MV-4-11 (cell line): ENCODE measurements at places on chromosomes 2 and 18.

DNA sequence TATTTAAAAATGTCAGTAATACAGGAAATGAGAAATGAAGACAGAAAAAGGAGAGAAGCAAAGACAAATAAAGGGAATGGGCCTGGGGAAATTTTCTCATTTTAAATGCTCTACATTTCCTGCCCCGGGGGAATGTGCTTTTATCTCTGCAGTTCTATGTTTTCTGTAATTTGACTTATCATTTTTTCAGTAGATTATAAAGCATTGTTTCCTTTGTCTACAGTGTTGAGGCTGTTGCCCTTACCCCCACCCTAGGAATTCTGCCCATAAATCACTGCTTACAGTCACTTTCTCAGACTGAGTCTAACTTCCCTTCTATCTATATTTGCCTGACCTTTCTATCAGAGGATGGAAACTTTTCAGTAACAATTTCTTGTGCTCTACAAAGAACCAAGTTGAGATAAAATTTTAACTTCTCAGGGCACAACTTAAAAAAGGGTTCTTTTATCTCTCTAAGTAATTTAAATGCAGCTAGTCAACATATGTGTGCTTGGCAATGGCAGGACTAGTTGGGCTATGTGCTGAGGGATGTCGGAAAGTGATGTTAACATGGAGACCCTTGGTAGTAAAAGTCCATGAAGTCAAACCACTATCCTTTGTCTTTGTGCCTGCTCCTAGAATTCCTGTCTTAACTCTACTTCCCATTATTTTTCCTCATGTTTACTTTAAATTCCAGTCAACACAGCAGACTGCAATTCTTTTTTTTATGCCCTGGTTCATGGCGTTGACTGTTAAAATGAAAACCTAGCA, 146.5 kb upstream of the MMADHC start:
- DNase-seq, result no peak

- peak; percentile 45 for DNase-seq
These were observed 330.4 kb downstream of the LPIN1 start for GRCh38 chr2:12076810-12077209.

DNA sequence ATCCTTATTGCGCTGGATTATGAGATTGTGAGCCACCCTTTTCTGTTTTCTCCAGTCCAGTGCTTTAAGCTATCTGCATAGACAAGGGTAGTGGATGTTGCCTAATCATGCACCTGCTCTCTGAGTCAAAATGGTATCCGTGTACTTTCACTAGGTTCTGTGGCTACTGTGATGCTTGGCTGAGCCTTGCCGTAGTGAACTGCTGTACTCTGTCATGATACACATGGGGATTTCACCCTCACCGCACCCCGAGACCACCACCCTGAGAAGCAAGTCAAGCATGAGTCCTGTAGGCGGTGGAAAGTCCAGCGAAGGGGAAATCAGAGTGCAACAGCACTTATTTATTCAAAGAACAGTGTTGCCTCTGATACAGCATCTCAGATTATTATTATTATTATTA, 55.0 kb downstream of the ARHGAP25 start:
- DNase-seq, result no peak

GRCh38 chr2:241272303-241273209, 42.9 kb downstream of the HDLBP start:
- peak; percentile 23 for DNase-seq

DNA sequence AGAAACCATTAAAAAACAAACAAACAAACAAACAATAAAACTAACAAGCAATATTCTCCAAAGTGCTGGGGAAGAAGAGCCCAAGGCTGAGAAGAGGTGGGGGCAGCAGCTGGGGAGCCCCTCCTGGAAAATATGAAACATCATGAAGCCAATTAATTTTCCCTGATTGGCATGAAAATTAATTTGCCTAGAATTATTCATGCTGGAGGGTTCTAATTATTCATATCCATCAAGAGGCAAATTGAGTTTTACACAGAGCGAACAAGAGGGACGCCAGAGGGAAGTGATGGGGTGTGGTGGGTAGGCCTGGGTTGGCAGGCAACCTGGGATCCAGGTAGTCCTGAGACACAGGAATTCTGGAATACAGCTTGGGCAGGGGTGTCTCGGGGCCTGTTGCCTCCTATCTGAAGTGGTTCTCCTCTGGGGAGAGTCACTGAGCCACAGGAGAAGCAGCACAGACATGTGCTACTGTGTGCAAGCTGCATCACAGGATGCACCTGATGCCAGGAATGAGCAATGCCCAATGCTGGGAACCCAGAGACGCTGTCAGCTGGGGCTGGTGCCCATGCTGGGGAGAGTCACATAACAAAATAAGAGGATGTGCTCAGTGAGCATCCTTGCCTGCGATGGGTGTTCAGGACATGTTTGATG, 100.5 kb downstream of the TEX51 start:
- no peak for DNase-seq

DNA sequence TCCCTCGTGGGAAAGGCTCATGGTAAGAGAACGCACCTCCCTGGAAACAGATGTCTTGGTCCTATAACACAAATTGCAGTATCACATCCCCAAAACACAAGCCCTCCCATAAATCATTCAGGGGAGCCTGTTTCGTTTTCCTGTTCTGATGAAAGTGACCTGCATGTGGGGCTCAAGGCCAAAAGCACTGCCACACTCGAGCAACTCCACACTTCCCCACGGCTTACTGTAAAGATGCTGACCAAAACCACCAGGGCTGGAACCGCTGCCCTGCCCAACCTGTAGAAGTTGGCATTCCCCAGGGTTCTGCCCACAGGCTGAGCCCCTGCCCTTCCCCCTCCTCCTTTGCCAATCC, 139.7 kb downstream of the BCL11A start:
- peak; percentile 99 for DNase-seq

GRCh38 chr18:402129-402528, 98.4 kb downstream of the COLEC12 start:
- no peak for DNase-seq

- peak; percentile 46 for DNase-seq
These were observed 633.2 kb upstream of the PKDCC start for GRCh38 chr2:41414486-41415230.

GRCh38 chr2:85772019-85772745, 18.4 kb downstream of the ATOH8 start:
- DNase-seq, result peak; percentile 25

GRCh38 chr2:207219081-207219630, 53.4 kb upstream of the KLF7 start:
- DNase-seq, result no peak

GRCh38 chr2:235384624-235385023, 109.2 kb upstream of the AGAP1 start:
- DNase-seq, result no peak

DNA sequence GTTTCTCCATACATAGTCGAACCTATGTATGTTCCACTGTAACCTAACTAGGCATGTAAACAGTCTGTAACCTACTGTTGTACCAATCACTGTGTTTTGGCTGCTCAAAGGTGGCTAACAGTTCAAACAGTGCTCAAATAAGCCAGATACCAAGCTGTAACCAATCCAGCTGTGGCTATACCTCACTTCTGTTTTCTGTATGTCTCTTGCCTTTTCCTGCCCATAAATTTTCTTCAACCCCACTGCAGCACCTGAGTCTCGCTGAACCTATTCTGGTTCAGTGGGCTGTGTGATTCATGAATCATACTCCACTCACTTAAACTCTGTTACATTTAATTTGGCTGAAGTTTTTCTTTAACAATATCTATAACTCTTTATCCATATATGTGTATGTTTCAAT, 340.7 kb downstream of the LPIN1 start:
- DNase-seq, result no peak

GRCh38 chr2:23286758-23287704, 97.9 kb upstream of the KLHL29 start:
- DNase-seq, result no peak

- DNase-seq, result peak; percentile 62
These were observed 345.0 kb upstream of the ACVR2A start for GRCh38 chr2:147499785-147500184.

DNA sequence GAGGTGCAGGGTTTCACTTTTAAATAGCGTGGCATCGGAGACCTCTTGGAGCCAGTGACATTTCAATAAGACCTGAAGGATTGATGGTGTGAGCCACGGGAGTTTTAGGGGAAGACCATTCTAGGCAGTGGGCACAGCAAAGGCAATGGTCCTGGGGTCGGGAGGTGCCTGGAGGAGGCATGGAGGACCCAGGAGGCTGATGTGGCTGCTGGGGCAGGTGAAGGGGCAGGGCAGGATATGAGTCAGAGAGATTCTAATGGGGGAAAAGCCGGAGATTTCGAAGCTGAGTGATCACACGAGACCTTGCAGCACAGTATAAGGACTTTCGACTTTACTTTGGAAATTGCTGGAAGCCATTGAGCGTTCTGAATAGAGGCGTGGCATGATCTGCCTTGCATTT, 79.6 kb upstream of the KCNE4 start:
- DNase-seq, result no peak

DNA sequence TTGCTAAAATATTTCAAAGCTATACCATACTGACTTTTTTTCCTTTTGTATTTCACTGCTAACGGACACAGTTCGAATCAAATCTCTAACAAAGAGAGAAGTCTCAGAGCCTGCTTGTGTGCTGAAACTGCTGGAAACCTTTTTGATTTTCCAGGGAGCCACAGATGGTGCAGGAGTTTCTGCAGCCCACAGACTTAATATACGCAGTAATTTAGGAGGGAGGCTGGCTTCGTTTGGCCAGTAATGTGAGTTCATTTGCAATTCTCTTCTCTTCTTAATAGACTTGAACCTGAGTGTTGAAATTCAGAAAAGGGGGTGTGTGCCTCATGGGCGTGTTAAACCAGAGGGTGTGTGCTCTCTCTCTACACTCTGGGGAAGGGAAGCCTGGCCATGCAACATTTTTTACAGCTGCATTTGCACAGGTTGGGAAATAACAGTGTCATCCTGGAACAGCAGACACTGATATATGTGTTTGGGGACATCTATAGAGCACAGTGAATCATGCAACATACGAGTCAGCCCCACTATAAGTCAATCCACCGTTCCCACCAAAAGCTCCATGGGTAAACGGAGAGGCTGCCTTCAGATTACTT, 333.0 kb downstream of the CLIP4 start:
- DNase-seq, result no peak

DNA sequence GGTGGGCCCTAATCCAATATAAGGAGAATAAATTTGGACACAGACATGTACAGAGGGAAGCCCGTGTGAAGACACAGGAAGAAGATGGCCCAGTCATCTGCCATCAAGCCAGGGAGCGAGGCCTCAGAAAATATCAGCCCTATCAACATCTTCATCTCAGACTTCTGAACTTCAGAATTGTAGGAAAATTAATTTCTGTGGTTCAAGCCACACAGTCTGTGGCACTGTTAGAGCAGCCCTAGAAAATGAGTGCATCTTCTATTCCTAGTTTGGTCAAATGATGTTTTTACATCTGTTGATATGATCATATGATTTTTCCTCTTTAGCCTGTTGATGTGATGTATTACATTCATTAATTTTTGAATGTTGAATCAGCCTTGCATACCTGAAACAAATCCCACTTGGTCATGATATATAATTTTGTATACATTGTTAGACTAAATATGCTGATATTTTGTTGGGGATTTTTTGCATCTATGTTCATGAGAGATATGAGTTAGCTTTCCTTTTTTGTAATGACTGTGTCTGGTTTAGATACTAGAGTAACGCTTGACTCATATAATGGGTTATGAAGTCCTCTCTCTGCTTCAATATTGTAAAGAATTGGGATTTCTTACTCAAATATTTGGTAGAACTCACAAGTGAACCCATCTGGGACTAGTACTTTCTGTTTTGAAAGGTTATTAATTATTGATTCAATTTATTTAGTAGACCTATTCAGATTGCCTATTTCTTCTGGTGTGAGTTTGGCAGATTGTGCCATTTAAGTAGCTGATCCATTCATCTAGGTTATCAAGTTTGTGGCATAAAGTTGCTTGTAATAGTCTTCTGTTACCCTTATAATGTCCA, 451.4 kb downstream of the EIPR1 start:
- DNase-seq, result no peak

DNA sequence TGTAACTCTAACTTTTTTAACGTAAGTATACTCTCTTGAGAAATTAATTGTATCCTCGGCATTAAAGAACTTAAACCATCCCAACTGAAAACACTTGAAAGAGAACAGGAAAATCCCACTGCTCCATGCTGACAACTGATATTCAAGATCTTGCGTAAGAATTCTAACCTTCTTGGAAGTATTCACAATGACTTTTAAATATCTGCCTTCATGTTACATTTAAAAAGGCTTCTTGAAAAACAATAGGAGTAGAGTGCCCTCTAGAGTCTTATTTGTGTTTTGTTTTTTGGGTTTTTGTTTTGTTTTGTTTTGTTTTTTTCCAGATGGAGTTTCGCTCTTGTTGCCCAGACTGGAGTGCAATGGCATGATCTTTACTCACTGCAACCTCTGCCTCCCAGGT, 65.4 kb upstream of the DNAJC10 start:
- DNase-seq, result peak; percentile 52

- DNase-seq, result no peak
These were observed 20.7 kb upstream of the GYPC start for GRCh38 chr2:126635281-126635680.

DNA sequence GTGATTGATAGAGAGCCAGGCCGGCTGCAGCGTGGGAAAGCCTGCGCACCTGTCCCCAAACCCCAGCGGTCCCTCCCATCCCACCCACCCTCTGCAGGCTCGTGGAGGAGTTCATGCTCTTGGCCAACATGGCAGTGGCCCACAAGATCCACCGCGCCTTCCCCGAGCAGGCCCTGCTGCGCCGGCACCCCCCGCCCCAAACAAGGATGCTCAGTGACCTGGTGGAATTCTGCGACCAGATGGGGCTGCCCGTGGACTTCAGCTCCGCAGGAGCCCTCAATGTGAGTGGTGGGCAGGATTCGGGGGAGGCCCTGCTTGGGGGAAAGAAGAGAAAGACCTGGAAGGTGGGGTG, 48.9 kb upstream of the ALPP start:
- DNase-seq, result no peak

DNA sequence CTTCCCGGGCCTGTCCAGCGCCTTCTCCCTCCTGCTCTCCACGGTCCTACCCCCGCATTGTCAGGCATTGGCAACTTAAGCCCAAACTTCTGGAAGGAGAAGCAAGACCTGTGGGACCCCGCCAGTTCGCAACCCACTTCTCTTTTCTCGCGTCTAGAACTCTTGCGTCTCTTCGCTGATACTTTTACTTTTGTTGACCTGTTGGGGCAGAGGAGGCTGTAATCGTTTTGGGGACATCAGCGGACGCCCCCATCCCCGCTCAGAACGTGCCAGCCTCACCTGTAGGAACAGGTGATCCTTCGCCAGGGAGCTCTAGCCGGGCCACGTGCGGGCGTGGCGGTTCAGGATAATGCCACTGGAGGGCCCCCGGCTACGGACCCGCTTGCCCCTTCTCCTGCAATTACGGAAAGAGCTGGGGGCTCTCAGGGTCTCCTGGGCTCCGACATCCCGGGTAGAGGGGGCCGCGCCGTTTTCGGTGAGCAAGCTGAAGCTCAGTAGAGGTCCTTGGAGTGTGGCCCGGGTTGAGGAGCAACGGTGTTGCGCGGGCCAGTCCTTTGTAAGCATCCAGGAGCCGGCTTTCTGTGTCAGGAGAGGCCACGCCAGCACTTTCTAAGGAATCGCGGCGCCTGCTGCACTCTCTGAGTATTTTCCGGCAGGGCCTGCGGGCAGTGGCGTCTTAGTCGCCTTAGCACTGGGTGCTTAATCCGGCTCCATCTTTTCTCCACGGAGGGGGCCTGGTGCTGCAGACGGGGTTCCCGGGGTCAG, 1.6 kb downstream of the MTCL1 start:
- no peak for DNase-seq
